ENCODE measurements at places on chromosomes 12 and 14. TPM values are rescaled to one million over a fixed set of nuclear protein-coding genes. Genes with fewer than 3 reads are reported as not detected.

The TMEM132D gene
- total RNA-seq = not detected

The HOXC6 gene
- 0.58 TPM for total RNA-seq

The EID3 gene
- total RNA-seq = 12.7 TPM

The TMED8 gene
- total RNA-seq = 12.6 TPM

The CLEC12A gene
- total RNA-seq = not detected

The MTA1 gene
- 167 TPM for total RNA-seq

The SYNDIG1L gene
- total RNA-seq = not detected

DNA sequence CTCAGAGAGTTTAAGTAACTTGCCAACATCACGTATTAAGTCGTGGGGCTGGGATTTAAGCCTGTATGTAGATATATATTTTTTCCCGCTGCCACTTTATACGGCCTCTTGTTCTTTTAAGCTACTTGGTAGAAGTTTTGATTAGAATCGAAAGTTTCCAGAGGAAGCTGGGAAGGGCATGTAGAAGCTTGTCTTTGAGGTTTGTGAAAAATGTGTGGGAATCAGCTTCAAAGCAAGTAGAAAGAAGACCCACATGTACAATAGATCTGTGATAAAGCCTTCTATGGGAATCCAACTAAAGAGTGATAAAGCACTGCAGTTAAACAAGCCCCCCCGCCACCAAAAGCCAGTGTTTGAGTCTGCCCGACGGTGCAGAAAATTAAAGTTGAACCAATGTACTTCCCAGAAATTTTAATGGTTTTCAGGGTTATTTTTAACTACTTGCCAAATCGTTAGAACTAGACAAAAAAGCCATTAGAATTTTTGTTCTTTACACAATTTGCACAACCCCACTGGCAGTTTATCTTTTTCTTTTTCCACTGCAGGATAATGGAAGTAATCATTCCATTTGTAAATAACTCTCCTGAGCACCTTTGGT, 25.5 kb downstream of the SERPINA11 start:
- DNase-seq = no peak

DNA sequence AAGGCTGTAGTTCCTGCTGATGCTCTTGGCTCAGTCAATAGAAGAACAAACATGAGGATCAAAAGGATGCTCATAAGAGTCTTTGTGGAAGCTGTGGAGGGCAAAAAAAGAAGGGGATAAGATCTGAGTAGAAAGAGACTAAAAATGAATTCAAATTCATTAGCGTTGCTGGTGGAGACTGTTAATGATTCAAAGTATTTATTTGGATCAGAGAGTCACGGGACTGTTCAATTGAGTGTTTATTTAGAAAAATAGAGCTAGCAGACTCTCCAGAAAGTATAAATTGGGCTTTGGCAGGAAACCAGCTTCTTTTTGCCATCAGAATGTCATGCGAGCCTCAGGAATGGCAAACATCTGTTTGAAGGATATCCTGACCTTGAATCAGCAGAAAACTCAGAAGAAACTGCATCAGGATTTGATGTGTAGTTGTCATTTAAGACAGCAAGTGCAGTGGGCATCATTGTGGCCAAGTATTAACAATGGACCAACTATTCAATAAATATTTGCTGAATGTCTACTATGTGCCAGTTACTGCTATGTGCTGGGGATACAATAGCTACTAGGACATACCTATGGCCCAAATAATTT, 126.4 kb downstream of the TBC1D30 start:
- DNase-seq = no peak

GRCh38 chr12:30754383-30754749, 385 bp downstream of the CAPRIN2 start:
- no peak for DNase-seq

DNA sequence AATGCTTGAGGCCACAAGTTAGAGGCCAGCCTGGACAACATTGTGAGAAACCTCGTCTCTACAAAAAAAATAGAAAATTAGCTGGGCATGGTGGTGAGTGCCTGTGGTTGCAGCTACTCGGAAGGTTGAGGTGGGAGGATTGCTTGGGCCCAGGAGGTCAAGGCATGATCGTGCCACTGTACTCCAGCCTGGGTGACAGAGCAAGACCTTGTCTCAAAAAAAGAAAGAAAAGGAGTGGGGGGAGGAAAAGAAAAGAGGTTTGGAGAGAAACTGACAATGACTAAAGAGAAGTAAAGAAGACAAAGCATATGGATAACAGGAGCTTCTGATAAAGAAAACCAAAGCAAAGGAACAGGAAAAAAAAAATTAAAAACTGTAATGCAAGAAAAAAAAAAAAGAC, 37.4 kb upstream of the SELPLG start:
- no peak for DNase-seq

- DNase-seq = no peak
Observed at GRCh38 chr12:52033446-52034140, 17.6 kb upstream of the NR4A1 start.

DNA sequence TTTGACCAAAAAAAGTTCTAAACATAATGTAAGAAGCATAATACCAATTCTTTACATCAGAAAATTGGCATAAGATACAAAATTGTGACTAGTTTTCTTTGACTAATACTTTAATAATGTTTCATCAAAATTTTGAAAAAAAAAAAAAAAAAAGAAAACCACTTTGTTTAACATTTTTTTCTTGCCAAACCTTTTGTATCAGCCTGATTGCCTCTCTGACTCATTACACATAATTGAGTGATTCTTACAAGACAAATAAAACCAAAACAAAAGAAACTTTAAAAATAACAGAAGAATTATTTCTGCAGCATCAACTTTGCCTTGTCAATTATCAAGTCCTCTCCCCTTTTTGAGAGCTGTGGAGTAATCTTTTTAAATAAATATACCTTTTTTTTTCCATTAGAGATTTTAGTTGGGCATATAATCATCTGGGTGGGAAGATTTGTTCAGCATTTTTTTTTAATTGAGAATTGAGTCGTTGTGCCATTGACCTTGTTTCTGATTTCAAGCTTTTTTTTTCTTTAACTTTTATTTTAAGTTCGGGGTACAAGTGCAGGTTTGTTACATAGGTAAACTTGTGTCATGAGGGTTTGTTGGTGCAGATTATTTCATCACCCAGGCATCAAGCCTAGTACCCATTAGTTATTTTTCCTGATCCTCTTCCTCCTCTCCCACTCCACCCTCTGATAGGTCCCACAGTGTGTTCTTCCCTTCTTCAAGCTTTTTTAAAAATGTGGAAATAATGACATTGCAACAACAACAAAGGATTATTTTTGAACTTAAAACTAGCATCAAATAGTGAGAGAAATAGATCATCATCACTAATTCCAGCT, 45.8 kb upstream of the HMGA2 start:
- DNase-seq = peak; percentile 61

- no peak for DNase-seq
Observed at GRCh38 chr14:39175445-39176262, 600 bp downstream of the PNN start.

DNA sequence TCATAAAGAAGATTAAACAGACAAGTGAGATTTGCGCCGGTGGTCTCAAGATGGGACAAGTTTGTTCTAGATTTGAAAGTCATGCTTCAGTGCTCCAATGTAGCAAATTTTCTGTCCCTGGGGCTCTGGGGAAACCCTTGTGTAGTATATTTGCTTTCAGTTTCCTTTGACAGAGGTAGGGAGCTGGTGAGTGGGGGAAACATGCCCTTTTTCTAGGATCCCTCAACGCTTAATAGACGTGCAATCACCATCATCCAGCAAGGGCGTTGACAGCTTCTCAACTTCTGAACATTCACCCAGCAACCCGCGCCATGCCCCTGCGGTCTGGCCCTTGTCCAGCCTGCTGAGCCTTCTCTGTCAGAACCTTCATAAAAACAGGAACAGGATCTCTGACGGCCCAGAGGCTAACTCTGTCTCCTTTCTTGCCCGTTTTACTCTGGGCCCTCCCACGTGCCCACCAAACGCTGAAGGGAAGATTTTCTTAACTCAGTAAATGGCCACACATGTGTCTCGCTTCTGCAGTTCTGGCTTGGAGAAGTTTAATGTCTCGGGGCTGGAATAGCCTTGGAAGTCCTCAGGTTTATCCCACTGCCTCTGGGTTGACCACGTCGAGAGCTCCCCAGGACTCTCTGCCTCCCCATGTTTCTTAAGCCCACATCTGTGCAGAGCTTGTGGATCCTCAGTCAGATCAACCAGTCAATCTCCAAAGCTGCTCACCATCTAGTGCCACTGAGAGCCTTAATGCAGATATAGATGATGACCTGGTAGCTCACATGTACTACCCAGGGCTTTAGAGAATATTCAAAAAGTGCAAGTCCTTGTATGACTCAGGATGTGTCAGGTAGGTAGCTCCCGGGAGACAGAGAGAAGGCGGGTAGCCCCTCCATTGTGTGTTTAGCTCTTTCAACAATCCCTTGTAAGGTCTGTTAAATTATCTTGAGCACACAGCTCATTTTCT, 58.1 kb upstream of the CCND2 start:
- no peak for DNase-seq

DNA sequence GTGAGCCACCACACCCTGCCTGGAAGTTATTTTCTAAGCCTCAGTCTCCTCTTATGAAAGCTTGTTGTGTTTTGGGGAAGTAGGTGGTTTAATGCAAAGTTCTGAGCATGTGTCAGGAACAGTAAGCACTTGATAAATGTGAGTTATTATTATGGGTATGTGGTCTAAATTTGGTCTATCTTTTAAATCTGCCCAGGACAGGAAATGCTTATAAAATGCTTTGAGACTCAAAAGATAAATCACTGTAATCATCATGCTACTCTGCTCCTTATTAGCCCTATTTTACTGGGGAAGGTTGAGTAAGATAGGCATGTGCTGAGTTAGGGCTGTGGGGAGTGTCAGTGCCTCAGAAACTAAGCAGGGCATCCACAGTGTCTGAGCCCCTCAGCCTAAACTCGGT, 13.1 kb upstream of the SRSF5 start:
- no peak for DNase-seq

GRCh38 chr12:92732216-92732615, 29.4 kb downstream of the PLEKHG7 start:
- DNase-seq = no peak

- DNase-seq = no peak
Observed at GRCh38 chr12:56010111-56010570, 10.7 kb upstream of the IKZF4 start.

- no peak for DNase-seq
Observed at GRCh38 chr14:64117671-64118402, 176.3 kb downstream of the ESR2 start.

DNA sequence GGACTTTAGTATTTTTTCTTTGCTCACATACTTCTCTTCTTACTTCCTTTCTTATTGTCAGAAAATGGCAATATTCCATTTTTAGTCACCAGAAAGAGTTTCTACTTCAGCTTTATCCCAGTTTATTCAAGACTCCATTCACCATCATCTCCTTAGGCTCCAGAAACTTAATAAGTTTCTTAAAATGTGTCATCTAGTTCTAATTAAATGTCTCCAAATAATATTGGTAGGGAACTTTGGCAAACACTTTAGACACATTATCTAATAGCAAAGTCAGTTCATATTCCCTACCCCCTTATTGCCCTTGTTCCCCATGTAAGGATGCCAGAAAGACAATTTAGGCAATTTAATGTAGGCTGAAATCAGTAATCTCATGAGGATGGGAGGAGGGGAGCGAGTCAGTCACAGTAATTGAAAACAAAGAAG, 15.1 kb downstream of the EPYC start:
- no peak for DNase-seq

DNA sequence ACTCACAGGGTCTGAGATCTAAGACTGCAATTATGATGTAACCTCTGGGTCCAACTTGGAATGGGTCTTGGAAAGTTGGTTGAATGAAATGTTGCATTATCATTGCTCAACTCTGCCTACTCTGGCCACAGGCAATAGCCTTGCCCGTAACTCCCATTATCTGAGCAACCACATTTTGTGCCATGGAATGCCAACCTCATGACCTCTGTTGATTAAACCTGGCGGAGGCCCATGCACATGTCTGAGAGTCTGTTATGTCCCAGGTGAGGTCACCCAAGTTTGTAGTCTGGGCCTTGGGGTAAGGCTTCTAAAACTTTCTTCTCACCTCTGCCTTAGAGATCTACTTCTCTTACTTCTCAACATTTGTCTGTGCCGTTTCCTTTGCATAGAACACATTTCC, 140.9 kb downstream of the TBX5 start:
- no peak for DNase-seq

Measured in endothelial cell of umbilical vein (primary cell).